ENCODE measurements at places on chromosomes 1 and 21.

GRCh38 chr21:36518883-36519492 lies 39.1 kb upstream of the CLDN14 start:
- DNase-seq = no peak

DNA sequence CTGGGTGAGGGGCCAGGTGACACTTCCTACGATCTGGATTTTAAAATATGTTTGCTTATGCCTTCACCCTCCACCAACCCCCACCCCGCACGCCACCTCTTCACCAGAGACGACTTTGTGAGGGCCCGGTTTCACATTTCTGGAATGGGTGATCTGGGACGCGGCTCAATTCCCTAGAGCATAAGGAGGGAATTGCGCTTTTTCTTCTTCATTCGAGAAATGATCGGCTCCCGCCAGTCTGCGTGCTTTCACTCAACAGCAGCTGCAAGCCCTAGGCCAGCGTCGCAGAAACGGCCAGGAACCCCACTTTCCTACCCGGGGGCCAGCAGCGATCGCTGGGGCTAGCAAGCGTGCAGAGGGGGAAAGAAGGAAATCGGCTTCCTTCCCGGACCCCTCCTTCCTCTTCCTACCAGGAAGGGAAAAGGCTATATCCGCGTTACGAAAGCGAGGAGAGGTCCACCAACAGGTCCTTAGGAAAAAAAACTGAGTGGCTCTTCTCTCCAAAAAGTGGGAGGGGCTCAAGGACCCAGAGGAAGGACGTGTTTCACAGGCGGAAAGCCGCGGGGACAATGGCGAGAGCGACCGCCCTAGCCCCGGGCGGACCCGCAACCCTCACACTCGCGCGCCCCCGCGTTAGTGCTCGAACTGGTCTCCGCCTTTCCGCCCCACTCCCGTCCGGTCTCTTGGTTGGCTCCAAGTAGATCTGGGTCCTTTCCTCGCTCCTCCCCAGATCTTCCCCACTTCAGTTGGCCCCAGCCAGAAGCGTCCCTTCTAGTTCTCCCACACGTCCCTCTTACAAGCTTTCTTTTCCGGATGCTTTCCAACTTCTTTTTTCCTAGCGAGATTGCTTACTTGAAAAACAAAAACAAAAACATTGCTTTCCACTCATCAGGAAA lies 1.1 kb upstream of the ADAMTS1 start:
- peak; percentile 81 for DNase-seq

DNA sequence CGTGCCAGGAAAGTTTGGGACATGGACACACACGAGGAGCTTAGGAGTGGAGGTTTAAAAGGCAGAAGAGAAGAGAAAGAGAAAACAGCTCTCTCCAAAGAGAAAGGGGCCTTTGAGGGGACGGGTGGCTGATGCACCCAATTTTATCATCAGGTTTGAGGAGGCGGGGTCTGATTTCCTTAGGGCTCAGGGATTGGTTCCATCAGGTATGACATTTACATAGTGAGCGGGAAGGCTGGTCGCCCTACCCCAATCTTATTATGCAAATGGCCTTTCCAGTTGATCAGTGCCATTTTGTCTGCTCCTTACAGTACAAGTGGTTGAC lies 749.1 kb upstream of the TPTE start:
- DNase-seq = no peak

GRCh38 chr1:110548381-110548780 lies 29.4 kb upstream of the KCNA10 start:
- peak; percentile 75 for DNase-seq

DNA sequence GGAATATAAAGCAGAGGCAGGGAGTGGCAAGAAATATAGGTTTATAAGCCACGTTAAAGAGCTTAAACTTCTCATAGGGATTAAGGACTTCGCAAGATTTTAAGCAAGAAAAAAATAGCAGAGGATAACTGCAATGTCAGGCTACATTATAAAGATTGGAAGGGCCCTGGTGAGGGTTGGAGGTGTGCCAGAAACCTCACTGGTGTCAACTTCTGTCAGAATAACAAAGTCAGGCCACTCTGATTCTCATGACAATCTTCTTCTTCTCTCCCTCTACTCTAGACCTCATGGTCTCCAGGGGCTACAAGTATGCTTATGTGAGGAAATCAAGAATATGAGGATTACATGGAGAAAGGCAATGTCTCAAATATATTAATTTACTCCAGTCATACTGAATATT lies 32.6 kb upstream of the FMO2 start:
- no peak for DNase-seq

- no peak for DNase-seq
Observed at GRCh38 chr1:156746406-156746727, 5.1 kb downstream of the HDGF start.

- peak; percentile 54 for DNase-seq
Observed at GRCh38 chr21:46317710-46318463, 5.8 kb downstream of the C21orf58 start.

- peak; percentile 27 for DNase-seq
Observed at GRCh38 chr1:245124644-245125043, 30.1 kb upstream of the KIF26B start.

DNA sequence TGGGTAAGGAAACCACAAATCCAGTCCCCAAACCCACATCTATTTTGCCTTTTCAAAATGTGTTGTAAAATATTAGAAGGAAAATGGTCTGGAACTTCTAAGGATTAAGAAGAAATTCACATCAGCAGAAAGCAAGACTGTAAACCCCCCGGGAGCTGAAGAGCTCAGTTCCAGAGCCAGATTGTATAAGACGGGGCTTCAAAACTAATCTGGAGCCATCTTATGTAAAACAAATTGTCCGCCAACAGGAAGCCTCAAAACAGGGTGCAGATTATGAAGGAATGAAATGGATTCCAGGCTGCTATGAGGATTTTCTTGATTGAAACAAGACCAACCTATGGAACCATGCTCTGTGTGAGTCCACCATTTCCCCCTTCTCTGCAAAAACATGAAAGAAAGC lies 25.1 kb upstream of the HUNK start:
- DNase-seq = no peak

- no peak for DNase-seq
Observed at GRCh38 chr1:205492201-205492667, 12.2 kb upstream of the CDK18 start.

GRCh38 chr1:224786533-224787250 lies 142.8 kb upstream of the DNAH14 start:
- DNase-seq = no peak

GRCh38 chr21:46022551-46023525 lies 41.3 kb downstream of the COL6A1 start:
- DNase-seq = no peak

GRCh38 chr1:9105336-9105867 lies 23.5 kb downstream of the GPR157 start:
- no peak for DNase-seq

- no peak for DNase-seq
Observed at GRCh38 chr1:231376101-231376500, 38.0 kb downstream of the SPRTN start.

DNA sequence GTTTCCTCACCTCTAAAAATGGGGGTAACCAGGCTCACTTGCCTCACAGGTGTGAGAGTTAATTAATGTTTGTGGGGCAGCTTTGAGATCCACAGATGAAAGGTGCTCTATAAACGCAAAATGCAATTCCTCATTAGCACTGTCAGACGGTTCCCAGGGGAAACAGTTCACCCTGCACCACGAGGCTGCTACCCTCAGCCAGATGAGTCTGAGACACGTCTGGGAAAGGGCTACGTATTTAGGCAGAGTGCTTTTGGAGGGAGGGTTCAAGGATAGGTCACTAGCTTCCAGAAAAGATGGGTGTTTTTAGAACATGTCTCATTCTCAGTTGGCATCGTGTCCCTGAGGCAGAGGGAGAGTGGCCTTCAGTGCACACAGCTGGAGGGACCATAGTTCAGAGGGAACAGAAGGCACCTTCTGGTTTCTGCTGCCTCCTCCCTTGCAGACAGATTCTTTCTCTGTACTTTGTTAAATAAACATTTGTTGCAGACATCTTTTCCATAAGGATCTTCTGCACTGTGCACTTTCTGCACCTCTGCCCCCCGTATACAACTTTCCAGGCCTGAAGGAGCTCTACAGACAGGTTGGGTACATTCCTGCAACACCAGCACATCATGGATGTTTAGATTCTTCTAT lies 139.9 kb downstream of the CLIC6 start:
- DNase-seq = no peak

- no peak for DNase-seq
Observed at GRCh38 chr1:240337781-240338180, 246.1 kb downstream of the FMN2 start.

- DNase-seq = no peak
Observed at GRCh38 chr1:18950401-18951026, 6.0 kb downstream of the IFFO2 start.

DNA sequence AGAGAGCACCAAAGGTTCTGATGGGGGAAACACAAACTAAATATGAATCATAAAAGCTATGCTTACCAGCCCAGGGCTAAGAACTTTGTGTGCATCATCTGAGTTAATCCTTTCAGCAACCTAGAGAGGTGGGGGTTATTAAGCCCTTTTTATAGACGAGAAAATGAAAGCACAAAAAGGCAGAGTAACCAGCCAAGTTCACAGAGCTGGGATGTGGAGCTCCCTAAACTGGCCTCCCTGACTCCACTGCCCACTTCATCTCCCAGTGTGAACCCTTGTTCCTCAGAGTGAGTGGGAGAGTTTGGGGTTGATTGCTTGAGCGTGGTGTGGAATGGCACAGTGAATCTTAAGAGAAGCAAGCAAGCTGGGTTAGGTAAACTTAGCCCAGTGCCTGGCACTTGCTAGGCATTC lies 10.8 kb upstream of the BCAR3 start:
- no peak for DNase-seq

- no peak for DNase-seq
Observed at GRCh38 chr1:245693941-245694752, 539.4 kb downstream of the KIF26B start.

- DNase-seq = no peak
Observed at GRCh38 chr1:224300346-224300745, 29.6 kb downstream of the NVL start.

DNA sequence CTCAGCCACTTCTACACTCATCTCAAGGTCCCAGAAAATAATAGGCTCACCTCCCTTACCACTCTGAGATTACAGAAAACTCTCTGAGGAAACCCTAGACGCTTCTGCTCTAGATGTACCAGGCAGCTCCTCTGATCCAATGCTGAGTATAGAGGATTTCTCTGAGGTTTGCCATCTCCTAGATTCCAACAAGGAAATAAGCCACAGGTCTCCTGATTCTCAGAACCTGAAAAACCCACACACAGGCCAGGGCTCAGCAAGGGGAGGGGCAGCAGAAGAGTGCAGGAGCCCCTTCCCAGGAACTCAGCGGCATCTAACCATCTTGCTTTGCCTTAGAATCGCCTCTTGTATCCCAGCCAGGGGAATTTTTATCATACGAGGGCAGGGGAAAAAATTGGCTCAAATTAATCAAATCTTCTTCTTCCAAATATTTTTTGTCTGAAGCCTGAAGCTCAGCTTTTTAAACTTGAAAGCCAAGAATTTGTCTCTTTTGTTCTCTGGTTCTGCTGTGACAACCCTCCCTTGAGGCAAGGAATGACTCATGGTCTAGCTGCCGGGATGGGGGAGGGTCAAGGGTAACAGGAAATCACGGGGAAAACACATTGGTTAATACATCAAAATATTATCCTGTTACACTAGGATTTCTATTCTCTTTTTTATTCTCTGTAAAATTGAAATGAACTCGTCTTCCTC lies 30.8 kb downstream of the GORAB start:
- DNase-seq = peak; percentile 76

GRCh38 chr1:229025576-229025975 lies 245.3 kb upstream of the RAB4A start:
- no peak for DNase-seq
